ENCODE measurements at places on chromosomes 7 and 10.

- DNase-seq: no peak
Observed at GRCh38 chr7:83581667-83582435, 67.1 kb downstream of the SEMA3E start.

DNA sequence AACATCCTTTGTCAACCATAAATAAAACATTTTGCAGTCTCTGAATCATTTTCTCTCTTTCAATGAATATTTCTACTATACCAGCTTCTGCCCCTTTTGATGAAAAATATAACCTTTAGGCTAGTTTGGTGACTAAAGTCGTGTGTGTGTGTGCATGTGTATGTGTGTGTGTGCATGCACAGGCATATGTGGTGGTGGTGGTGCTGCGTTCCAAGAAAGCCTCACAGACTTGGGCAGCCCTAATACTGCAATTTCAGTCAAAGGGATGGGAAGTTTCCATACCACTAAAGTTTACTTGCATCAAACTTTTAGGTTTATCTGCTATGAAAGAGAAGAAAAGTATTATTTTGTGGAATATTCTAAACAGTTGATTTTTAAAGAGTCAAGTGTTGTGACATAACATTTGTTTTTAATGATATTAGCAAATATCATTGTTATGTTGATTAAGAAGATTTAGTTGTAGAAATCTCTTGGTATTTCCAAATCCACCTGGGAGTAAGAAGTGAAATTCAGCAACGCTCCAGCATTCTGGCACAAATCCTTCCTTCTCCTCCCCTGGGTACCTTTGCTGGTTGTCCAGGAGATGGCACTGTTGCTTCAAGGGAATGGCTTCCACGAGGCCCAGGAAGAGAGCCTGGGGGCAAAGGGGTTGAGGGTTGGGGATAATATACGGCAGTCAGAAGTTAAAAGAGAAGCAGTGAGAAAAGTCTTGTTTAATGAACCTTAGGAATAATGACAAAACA, 41.5 kb downstream of the ASB4 start:
- no peak for DNase-seq

DNA sequence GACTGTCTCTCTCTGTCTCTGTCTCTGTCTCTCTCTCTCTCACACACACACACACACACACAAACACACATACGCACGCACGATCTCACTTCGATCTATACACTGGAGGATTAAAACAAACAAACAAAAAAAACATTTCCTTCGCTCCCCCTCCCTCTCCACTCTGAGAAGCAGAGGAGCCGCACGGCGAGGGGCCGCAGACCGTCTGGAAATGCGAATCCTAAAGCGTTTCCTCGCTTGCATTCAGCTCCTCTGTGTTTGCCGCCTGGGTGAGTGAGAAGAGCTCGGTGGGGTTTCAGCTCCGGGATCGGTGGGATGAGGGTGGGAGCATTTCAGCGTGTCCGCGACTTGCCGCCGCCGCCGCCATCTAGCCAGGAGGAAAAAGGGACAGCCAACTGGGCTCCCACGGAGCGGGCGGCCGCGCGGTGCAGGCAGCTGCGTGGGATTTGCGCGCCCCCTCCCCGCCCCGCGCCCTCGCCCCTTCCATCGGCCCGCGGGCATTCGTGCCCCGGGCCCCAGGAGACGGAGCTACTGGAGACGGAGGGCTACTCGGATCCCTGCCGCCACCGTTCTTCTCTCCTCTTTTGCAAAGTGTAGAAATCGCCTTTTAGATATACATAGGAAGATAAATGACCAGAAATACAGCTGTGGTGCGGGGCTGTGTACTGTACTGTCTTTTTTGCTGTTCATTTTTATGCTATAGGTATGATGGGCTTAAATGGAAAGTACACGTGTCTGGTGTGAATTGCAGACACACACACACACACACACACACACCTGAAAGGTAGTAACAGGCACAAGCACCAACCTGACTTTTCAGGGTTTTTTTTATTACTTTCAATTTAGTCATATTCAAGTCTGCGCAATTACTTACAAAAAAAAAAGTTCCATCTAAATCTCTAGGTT, 581 bp downstream of the PTPRZ1 start:
- no peak for DNase-seq

GRCh38 chr7:98211676-98212531, 665 bp downstream of the BHLHA15 start:
- no peak for DNase-seq

- no peak for DNase-seq
Observed at GRCh38 chr10:25547382-25547781, 372.6 kb downstream of the GPR158 start.

DNA sequence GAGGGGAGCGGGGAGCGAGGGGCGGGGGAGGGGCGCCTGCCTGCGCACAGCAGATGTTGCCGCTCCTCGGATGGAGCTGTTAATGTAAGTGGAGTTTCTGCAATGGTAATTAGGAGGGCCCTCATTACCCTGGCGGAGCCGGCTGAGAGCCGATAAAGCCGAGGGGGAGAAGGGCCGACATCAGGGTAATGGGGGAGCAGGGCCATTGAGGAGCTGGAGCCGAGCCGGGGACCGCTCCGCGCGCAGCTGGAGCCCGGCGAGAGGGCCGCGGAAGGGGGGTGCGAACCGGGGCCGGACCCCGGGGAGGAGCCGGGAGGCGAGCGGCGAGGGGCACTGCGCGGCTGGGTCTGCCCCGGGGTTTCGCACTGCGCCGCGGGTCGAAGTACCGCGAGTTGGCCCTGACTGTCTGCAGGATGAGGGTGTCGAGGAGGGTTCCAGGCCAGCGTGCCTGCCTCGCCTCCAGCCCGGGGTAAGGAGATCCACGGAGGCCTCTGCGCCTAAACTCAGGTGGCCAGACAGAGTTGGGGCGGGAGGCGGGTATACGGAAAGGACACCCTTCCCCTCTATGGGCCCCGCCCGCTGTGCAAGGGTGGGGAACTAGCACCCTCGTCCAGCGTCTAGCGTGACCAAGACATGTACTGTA, 55.0 kb upstream of the LBX1 start:
- DNase-seq: no peak

DNA sequence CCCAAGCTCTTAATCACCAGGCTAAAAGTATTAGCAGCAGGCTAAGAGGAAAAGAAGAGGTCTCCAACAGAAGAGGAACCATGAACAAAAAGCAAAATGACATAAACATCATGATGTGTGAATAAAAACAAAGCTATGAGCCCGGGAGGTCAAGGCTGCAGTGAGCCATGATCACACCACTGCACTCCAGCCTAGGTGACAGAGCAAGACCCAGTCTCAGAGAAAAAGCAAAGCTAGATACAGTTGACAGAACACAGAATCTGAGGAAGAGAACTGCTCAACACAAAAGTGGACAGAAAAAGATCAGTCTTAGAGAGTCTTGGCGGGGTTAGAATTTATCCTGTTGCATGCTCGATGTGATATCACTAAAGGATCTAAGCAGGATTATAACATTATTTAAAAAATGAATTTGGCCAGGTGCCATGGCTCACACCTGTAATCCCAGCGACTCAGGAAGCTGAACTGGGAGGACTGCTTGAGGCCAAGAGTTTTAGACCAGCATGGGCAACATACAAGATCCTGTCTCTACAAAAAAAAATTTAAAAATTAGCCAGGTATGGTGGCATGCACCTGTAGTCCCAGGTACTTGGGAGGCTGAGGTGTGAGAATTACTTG, 37.5 kb downstream of the NT5C2 start:
- no peak for DNase-seq

- DNase-seq: no peak
Observed at GRCh38 chr7:46288861-46289260, 367.8 kb upstream of the IGFBP3 start.

DNA sequence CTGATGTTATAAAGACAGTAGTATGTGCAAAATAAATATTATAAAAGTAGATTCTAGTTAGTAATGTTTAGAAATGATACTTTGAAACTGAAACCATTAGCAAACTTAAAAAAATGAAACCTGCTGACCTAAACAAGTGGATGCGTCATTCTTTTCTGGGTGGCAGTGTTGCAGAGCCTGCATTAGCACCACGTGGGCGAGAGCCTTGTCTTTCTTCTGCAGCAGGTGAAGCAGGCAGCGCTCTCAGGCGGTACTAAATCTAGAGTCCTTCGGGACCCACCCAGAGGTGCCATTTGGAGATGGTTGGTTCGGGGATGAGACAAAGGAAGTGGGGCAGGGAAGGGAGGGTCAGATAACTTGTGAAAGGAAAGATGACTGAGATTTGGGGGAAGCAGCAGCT, 759.1 kb upstream of the IGFBP3 start:
- DNase-seq: no peak

GRCh38 chr10:119655566-119656001, 4.4 kb downstream of the BAG3 start:
- peak; percentile 45 for DNase-seq

DNA sequence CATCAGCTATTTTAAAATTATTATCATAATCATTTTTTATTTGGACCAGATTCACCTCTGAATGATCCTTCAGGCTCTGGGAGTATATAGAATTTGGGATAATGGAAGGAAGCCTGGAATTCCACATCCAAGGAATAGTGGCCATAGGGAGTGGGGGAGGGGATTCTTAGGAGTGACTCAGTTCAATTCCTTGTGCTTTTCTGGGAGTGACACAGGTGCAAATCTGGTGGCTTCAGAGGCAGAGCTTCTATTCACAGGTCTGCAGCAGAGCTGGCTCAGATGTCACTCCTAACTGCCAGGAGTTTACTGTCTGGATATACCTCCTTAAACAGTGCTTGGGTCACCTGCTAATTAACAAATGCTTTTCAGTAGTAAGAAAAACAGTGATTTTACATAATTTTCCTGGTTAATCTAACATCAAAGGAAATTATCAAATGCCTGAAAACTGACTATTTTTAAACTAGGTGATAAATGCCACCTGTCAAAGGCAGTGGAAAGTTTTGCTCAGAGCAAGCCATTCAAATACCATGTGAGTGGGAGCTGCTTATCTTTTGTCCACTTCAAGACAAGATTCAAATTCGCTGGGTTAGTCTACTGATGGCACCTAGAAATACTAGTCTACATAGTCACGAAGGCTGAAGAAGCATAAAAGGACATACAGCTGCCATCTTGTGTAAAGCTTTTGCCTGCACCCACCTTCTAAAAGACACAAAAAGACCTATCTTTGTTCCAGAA, 106.7 kb upstream of the LAMB4 start:
- DNase-seq: no peak

DNA sequence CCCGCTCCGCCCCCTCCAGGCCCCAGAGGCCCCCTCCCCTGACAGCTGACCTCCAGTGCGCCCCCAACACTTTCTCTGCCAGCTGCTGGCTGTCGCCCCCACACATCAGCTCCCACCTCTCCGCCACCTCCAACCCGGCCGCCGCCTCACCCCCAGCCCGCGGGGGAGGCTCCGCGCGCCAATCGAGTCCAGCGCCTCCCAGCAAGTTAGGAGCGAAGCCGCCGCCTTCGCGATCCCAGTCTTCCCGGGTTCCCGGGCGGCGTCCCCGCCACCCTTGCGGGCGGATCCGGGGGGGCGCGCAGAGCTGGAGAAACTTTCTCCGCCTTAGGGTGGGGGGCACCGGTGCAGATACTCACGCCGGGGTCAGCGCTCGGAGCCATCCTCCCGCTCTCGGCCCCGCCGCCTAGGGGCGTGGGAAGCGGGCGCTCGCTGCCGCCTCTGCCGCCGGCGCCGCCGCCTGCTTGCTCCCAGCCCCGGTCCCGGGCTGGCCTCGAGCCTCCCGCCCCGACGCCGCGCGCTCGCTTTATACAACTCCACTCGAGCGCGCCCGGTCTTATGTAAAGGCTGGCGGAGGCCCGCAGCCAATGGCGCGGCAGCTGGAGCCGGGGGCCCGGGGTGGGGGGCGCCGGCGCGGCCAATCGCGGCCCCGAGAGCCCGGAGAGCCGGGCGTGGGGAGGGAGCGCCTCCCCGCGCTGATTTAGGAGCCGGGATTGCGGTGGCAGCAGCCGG, at the start of gene CRTAC1:
CRTAC1 (minus strand) TSS at position 529 of the 729 bp plus-strand sequence; CDS start at position 380, 149 bp downstream.
- DNase-seq: no peak

DNA sequence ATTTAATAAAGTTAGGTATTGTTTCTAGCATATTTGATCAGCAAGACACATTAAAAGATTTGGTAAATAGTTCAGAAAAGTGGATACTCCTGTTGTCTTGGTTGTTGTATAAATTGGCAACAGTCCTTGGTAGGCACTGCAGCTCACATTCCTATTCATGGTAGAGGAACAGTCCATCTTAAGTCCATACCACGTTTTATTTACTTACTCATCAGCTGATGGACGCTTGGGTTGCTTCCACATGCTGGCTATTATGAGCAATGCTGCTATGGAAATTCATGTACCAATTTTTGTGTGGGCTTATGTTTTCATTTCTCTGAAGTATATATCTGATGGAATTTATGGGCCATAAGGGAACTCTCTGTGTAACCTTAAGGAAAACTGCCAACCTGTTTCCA, 43.3 kb downstream of the C10orf120 start:
- no peak for DNase-seq

DNA sequence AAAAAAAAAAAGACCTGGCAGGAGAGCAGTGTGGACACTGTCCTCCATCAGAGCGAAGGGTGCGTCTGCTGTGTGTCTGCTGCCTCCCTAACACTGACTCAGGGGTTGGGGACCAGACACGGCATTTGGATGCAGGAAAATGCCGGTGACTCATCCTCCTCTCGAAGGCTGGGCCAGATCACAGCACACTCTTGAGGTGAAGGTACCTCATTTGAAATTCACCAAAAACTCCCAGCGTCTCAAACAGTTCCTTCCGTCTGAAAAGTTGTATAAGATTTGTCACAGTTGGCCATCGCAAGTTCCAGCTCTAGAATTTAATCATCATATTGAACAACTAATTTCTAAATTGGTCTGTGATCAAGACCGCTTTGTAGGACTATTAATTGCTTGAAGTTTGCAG, 118.1 kb upstream of the LYZL2 start:
- peak; percentile 48 for DNase-seq

DNA sequence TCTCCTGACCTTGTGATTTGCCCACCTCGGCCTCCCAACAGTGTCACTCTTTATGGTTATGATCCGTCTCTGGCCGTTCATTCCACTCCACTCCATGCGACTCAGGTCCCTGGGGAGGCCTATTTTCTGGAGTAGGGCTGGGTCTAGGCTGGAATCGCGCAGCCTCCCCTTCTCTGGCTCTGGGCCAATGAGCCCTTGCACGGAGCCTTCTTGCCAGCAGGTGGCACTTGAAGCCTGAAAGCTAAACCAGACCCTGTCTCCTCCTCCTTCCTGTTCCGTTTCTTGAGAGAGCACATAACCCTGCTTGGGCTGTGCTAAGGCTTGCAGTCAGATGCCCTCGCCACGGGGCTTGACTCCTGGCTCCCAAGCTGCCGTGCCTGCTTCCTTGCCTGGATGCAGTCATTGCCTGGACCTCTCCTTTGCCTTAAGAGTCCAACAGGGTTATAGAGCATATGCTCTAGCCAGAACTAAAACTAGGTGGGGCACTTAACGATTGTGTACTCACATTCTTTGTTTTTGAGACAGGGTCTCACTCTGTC, 9.6 kb upstream of the DNAJB12 start:
- DNase-seq: peak; percentile 80

- no peak for DNase-seq
Observed at GRCh38 chr7:148553979-148554378, 36.6 kb upstream of the C7orf33 start.

DNA sequence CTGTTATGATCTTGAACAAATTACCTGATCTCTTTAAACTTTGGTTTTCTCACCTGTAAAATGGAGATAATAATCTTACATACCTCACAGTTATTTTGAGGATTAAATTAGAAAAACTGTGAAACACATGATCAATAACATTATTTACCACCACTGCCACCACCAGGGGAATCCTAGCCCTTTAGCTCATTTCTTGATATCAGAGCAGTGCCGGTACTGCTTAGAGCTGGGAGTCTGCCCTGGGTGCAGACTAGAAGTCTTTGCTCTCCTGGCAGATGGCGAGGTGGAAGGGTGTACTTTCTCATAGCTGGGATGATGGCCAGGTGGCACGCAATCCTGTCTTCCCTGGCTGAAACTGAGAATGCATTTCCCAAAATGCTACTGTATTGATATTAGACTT, 12.7 kb upstream of the EFCAB10 start:
- DNase-seq: no peak

- no peak for DNase-seq
Observed at GRCh38 chr10:122531261-122531660, 29.3 kb upstream of the DMBT1 start.

Data from activated CD4-positive, alpha-beta T cell treated with anti-CD3 and anti-CD28 coated beads for 4 hours (primary cell).